HuH-7 (cell line): ENCODE measurements at places on chromosomes 5 and 9.

GRCh38 chr9:6024035-6024554, 8.7 kb upstream of the RANBP6 start:
- DNase-seq: peak; percentile 18

GRCh38 chr9:18451406-18451805, 22.5 kb upstream of the ADAMTSL1 start:
- no peak for DNase-seq

DNA sequence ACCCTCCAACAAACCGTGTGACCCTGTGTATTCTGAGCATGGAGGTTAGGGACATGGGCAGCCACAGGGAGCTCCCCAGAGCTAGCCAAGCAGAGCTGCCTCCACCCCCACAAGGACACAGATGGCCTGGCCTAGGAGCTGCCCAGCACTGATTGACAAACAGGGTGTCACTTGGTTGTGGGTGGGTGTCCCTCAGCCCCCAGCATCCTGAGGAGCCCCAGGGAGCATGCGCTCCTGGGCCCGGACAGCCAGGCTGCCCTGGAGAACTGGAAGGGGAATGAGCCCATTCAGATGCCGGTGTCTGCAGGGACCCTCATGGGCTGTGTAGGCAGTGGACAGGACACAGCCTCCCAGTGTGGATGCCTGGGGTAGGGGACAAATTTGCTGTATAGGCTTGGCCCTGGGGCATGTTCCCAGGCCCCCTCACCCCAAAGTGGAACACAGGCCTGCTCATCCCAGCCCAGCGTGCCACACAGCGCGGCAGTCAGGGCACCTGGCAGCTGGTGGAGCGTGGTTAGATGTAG, 124.8 kb upstream of the LMX1B start:
- DNase-seq: no peak

- DNase-seq: peak; percentile 10
Observed at GRCh38 chr9:111258209-111258874, 71.7 kb downstream of the OR2K2 start.

DNA sequence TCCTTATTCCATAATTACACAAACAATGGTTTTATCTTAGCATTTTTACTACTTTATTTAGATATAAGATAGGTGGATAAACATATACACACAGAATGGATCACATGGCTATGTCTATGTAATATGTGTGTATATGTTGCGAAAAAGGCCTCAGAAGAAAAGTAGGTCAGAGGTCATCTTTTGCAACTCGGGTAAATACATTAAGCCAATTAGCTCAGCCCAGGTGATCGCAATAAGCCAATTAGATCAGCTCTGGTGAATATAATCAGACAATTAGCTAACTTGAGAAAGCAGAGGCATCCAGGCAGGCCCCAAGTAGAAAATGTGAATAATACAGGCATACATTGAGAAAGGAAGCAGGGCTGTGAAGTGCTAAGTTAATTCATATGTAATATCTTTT, 24.3 kb downstream of the SLCO4C1 start:
- no peak for DNase-seq

- no peak for DNase-seq
Observed at GRCh38 chr9:108551030-108551841, 304.6 kb downstream of the ACTL7B start.
